ENCODE measurements at places on chromosomes 16 and 17.

- DNase-seq, result no peak
Observed at GRCh38 chr16:982145-983043, 824 bp downstream of the SOX8 start.

DNA sequence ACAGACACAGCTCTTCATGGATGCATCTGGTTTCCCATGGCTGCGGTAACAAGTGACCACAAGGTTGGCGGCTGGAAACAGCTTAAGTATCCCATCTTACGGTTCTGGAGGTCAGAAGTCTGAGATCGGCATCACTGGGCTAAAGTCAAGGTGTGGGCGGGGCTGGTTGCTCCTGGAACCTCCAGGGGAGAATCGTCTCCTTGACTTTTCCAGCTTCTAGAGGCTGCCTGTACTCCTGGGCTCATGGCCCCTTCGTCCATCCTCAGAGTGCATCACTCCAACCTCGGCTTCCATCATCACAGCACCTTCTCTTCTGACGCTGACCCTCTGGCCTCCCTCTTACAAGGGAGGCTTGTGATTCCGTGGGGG, 12.9 kb upstream of the CRISPLD2 start:
- no peak for DNase-seq

DNA sequence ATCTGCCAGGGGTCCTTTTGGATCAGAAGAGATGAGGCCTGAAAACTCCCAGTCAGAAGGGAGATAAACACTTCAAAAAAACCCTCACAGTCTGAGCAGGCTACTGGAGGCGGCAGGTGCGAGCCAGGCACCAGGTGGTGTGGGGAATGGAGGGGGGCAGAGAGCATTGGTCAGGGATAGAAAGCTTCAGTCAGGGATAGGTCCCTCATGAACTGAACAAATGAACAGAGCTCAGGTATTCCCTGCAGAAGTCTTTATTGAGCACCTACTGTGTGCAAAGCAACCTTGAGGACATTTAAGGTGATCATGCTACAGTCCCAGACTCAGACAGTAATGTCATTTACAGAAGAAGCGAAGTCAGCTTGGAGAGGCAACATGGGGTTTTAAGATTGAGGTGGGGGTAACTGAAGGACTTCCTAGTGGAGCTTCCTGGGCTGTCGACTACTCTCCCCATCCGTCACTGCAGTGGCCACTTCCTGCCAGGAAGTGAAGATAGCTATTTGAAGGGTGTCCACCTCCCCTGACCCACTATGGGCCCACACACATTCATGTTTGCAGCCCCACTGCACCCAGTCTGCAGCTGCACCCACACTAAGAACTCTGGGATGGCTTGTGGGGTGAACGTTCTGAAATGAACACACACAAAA, 3.2 kb downstream of the KIFC3 start:
- no peak for DNase-seq

DNA sequence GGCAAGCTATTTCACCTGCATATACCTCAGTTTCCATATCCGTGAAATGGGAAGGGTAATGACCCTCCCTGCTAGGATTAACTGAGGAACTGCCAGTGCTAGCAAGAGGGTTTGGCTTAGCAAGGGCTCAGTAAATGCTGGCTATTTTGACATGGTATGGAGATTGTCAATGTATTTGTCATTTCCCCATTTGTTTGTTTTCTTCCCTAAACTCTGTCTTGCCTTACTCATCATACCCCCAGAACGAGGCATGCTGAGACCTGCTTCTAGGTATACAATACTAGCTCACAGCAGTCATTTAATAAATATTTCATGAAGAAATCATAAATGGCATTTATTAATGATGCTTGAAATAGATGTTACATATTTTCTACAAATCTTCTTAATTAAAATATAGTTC, 124.0 kb downstream of the DYNLRB2 start:
- no peak for DNase-seq

GRCh38 chr16:56547120-56547948, 17.5 kb upstream of the MT4 start:
- no peak for DNase-seq

DNA sequence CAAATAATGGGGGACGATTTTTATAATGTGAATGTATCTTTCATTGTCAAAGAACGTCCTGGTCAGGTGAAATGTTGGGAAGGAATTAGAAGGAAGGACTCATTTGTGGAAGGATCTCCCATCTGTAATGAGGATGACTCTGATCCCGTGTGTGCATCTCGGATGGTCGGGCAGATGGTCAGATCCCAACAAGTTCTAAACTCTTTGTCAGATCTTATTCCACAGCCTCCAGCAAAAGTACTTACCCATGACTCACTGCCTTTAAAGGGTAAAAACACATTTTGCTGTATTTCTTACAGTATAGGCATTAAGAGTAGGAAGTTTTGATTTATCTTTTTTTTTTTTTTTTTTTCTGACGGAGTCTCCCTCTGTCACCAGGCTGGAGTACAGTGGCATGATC, 539 bp upstream of the KRTAP4-8 start:
- no peak for DNase-seq

DNA sequence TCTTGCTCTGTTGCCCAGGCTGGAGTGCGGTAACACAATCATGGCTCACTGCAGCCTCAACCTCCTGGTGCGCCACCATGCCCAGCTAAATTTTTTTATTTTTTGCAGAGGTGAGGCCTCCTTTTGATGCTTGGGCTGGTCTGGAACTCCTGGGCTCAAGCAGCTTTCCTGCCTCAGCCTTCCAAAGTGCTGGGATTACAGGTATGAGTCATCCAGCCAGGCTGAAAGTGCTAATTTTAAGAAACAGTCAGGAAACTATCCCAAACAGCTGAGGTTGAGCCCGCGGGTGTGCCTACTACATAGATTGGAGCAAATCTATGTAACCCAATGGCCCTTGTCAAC, 738 bp upstream of the XPO6 start:
- DNase-seq, result no peak

- no peak for DNase-seq
Observed at GRCh38 chr16:71635632-71636031, 9.6 kb downstream of the MARVELD3 start.

GRCh38 chr17:72373910-72374741, 253.3 kb downstream of the SOX9 start:
- no peak for DNase-seq

DNA sequence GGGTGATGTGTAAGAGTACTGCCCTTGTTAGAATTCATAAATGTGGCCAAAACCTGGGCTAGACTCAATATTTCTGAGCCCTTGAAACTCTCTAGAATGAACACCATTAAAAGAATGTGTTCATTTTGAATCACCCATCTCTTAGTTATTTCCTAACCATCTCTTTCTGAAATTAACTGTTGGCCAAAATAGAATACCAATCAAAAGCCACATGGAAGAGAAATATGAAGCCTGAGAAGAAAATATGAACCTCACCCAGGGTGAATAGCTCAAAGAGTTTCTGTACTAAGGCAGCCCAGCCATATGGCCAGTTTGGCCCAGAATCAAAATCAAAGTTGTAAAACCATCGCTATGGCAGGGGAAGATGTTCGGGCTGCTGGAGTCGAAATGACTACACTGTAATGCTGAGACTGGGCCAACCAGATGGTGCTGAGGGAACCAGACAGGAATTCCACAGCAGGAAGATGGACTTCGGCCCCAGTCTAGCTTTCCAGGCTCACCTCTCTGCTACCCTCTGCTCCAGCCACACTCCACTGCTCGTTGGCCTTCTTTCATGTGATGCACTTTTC, 154.3 kb upstream of the ZFHX3 start:
- DNase-seq, result no peak

DNA sequence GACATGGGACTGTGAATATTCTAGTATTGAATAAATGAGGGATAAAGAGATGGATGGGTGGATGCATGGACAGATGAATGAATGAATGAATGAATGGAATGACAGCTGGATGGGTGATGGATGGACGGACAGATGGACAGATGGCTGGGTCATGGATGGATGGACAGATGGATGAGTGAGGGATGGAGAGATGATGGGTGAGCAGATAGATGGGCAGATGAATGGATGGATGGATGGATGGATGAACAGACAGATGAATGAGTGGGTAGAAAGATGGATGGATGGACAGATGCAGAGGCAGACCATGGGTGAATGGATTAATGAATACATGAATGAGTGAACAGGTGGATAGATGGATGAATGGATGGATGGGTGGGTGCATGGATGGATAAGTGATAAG, 96.7 kb downstream of the MYH11 start:
- no peak for DNase-seq
